ENCODE measurements at places on chromosomes 4 and X.

GRCh38 chr4:19614171-19614570 lies 637.5 kb upstream of the SLIT2 start:
- no peak for DNase-seq

DNA sequence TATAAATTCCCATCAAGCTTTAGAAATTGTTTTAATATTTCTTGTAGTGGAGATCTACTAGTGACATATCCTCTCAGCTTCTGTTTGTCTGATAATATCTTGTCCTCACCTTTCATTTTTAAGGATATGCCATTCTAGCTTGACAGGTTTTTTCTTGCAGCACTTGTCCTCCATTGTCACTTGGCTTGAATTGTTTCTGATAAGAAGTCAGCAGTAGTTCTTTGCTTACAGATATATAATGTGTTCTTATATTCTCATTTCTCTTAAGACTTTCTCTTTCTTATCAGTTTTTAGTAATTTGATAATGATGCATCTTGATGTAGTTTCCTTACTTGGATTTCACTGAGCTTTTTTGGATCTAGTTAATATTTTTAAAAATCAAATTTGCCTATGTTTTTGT lies 120.6 kb upstream of the NUDT6 start:
- DNase-seq: no peak

GRCh38 chr4:37825968-37826294 lies 555 bp upstream of the PGM2 start:
- no peak for DNase-seq

DNA sequence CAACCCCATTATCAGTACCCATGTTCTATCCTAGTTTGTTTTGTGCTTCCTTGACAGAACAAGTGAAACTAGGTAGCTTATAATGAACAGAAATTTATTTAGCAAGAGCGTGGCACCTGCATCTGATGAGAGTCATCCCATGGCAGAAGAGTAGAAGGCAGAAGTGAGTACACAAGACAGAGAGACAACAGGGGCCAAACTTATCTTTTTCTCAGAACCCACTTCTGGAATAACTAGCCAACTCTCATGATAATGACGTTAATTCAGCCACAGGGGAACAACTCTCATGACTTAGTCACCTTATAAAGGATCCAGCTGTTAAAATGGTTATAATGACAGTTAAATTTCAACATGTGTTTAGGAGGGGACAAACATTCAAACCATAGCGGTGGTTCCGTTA lies 644.9 kb downstream of the TECRL start:
- DNase-seq: no peak

DNA sequence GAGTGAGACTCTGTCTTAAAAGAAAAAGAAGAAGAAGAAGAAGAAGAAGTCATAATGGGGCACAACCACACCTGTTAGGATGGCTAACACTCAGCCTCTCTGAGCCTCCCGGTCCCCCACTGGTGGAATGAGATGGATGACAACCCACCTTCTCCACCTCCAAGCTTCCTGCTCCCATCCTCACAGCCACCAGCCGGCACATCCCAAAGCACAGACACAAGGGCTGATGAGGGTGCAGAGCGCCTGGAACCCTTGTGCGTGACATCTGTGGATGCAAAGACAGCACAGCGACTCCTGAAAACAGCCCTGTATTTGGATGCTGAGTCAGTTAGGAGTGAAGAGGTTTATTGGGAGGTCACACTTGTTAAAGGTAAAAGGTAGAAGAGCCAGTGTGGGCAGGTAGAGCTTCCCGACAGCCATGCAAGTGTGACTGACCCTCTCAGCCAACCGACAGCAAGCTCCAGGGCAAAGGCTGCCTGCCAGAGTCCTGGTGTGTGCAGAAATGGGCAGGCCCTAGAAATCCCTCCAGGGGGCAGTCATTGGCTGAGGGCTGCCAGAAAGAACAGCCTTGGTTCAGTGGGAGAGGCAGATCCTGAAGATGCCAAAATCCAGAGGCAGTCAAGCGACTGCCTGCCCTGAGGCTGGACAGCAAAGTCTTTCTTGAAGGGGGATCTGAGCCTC lies 26.6 kb upstream of the MAN2B2 start:
- no peak for DNase-seq

DNA sequence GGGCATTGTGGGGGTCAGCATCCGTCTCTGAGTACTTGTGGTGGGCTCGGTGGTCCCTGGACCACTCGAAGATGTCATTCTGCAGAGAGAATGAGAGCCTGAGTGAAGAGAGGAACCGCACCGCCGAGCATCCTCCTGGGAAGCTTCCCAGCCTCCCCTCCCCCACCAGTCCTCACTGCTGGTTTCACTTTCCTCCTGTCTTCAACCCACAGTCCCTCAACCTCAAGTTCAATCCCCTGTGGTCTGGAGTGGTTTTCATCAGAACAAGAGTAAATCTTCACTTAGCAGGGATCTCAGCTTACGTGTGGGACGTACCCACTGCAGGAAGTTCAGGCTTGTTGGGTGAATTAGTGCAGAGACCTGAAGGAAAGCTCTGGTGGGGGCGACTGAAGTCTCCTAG lies 117.8 kb downstream of the SCD5 start:
- no peak for DNase-seq

- DNase-seq: no peak
These were observed 1017.6 kb upstream of the HS3ST1 start for GRCh38 chr4:12446256-12446655.

DNA sequence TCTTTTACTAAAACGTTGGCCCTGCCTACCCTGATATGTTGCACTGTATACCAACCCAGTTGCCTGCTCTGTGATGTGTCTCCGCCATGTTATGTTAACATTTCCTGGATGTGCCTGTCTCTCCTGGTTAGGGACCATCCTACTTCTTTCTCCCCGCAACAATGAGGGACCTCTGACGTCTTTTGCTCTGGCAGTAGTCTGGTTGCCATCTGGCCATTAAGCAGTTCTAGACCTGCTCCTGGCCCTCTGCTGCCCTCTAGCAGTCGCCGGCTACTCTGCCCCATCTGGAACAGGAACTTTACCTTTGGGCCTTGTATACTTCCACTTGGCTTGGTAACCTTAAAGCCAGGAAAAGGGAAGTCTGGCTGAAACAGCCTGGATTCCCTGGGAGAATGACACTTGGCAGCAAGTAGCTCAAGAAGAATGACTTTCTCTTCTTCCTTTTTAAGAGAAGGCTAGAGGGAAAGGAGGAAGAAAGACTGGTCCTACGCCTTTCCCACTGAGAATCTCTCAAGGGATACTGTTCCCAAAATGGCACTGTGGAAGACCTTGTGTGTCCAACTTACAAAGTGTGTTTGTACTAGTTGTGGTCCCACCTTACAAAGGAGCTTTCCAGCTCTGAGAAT lies 63.5 kb downstream of the GPC3 start:
- no peak for DNase-seq

DNA sequence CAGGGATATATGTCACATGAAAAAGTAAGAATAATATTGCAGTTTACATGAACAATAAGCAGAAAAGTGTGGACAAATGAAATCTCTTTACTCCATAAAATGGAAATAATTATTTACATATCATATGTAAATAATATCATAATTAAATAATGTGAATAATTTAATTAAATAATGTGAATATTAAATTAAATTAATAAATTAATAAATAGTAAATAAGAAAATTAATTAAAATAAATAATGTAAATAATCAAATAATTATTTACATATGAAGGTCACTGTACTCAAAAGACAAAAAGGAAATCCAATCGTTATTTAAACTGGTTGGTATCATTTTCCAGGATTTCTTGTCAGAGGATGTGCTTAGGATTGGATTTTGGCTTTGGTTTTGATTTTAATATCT lies 201.1 kb upstream of the ETNPPL start:
- no peak for DNase-seq

DNA sequence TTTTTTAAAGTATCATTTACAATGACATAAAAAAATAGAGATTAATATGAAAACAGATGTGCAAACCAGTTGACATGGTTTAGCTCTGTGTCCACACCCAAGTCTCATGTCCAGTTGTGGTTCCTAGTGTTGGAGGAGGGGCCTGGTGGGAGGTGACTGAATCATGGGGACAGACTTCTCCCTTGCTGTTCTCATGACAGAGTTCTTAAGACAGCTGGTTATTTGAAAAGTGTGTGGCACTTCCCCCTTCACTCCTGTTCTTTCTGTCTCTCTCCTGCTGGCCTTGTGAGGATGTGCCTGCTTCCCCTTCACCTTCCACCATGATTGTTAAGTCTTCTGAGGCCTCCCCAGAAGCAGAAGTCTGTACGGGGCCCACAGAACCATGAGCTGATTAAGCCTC lies 23.8 kb downstream of the CNOT6L start:
- no peak for DNase-seq

DNA sequence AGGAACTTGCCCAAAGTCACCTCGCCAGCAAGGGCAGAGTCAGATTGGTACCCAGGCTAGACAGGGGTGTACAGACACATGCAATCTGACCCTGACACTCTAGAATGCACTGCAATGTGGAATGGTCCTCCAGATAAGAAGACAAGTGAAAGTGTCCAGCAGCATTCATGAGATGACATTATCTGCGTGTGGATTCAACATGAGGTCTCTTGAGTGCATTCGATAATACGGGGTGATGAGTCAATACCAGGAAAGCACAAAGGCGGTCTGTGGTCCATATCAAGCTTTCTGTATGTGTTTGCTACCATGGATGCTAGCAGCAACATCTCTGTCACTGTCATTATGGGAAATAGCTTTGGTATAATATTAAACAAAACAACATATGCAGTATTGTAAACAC lies 6.8 kb upstream of the XAGE3 start:
- DNase-seq: no peak

DNA sequence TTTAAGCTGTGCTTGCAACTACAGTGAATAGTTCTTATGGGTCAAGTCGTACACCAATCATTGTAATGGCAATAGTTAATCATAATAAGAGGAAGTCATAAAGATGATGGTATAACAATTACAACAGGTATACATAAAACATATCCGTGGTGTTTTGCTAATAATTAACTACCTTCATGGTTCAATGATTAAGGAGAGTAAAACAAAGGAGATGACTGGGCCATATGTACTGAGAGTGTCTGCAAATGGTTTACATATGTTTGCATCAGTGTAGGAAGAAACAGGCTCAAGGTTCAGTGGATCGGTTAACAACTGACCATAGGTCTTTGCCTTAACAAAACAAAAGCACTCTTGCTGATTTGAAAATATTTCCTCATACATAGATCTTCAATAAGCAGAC lies 253.0 kb downstream of the COX7B2 start:
- DNase-seq: no peak

GRCh38 chrX:142214081-142214480 lies 9.0 kb upstream of the MAGEC2 start:
- DNase-seq: no peak

All from stimulated activated CD8-positive, alpha-beta memory T cell treated with anti-CD3 and anti-CD28 coated beads, Interleukin-7, amount 100 ng/mL, for 1 hour (primary cell).